H54 (cell line): ENCODE measurements at places on chromosomes 5 and 9.

DNA sequence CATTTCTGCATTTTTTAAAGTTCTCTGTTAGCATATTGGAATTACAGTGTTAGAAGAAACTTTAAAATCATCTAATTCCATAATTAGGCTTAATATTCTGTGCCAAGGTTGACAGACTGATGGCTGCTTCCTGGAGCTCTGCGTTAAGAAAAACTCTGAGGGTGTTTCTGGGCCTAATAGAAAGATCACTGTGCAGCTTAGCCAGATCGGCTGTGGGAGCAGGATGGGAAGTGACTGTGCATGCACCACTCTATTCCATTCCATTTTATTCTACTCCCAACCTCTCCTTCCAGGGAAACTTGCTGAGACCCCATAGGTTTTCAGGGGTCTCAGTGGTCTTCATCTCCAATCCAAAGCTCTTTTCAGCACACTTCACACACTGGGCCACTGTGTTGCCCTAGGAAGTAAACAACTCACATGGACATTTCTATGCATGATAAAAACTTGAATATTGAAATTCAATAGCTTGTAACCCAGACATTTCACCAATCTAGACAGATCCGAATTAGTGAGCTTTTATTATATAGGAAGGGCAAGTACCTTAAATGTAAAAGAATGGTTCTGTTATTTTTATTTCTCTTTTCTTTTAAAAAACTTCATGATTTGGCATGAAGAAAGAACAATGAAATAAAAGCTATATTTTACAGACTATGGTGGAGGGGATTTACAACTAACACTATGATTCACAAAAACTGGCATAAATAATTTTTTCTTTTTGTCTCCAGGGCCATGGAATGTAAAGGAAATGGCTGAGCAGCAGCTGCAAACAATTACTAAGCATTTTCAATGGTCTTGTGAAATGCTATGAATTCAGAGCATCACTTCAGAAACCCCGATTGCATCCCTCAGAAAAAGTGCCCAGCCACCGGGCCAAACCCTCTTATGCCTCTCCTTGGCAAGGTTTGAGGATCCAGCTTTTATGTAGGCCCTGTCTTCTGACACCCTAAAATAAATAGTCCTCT, 51.4 kb upstream of the DAB2 start:
- no peak for DNase-seq

- no peak for DNase-seq
Observed at GRCh38 chr5:60538426-60538825, 161.5 kb downstream of the DEPDC1B start.

DNA sequence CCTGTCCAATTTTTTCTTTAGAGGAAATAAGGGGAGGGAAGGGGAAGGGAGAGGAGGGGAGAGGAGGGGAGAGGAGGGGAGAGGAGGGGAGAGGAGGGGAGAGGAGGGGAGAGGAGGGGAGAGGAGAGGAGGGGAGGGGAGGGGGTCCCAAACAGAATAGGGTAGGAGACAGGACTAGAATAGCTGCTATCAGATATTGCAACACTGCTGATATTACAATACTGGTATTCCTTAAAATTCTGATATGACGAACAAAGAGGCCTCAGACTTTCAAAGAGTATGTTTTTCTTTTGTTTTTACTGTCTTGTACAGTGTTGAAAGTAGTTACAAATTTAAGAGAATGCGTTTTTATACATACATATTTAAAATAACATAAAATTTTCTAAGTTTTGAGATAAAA, 67.5 kb downstream of the RICTOR start:
- no peak for DNase-seq

DNA sequence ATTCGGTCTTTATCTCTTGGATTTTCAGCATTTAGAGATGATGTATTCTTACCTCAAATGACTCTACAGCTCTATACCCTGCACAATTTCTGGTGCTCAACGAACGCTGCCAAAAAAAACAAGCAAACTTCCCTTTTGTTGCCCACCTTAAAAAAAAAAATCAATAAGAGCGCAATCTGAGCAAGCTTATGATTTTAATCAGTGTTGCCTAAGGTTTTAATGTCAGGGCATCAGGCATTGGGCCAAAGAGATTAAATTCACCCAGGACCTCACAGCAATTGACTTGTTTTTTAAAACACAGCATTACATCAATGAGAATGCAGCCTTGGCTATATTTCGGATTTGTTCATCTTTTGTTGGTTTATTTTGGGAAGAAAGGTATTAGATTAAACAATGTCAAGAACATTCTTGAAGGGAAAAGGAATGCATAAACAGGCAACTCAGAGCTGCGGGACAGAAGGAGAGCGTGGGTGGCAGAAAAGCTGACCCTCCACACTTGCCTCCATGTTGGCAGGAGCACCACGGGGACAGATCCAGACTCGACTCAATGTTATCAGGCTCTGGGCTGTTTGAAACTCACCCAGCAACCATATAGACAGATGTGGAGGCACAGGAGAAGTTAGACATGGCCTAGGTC, 127.5 kb upstream of the DAPK1 start:
- no peak for DNase-seq

GRCh38 chr5:38940230-38940858, 94.5 kb downstream of the OSMR start:
- DNase-seq = no peak

- DNase-seq = peak; percentile 16
Observed at GRCh38 chr5:131466171-131466766, 168.8 kb downstream of the RAPGEF6 start.
